ENCODE measurements at places on chromosomes 11 and 22.

DNA sequence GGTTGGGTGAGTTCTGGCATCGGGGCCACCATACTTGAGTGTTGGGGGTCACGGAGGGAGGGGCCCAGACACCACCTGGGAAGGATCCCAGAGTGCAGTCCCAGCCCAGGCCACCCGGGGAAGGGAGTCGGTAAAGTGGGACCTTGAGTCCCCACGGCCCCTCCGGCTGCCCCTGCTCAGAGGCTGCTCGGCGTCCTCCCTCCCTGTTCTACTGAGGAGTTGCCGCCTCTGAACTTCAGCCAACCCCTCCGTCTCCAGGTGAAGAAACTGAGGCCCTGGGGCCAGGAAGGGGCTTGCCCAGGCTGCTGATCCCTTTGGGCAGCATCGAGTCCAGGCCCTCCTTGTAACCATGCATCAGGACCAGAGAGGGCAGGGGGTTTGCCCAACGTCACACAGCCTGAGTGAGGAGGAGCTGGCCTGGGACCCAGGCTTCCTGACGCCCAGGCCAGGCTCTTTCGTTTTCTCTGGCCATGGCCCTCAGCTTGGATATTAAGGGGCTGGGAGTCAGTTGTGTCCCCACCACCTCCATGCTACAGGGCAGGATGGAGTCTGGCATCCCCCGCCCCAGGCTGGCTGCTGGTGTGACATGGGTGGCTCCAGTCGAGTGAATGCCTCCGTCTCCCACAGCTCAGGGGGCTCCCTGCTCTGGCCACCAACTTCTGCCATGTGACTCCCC, 1.3 kb downstream of the PARVG start:
- DNase-seq: no peak

DNA sequence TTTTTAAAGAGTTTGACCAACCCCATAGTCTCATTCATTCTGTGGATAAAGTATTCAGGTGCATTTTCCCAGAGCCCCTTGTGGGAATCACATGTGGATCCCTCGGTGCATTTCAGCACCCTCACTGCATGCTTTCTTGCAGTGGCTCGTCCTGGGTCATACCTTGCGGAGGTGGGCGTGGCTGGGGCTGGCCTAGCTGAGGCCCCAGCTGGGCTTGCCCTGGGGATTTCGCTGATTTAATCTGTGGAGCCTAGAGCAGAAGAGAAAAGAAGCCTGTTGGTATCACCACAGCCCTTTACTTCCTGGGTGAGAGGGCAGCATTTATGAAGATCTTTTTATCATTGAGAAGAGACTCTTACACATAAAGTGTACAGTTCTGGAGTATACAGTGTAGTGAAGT, 53.1 kb downstream of the FBXO7 start:
- DNase-seq: no peak

DNA sequence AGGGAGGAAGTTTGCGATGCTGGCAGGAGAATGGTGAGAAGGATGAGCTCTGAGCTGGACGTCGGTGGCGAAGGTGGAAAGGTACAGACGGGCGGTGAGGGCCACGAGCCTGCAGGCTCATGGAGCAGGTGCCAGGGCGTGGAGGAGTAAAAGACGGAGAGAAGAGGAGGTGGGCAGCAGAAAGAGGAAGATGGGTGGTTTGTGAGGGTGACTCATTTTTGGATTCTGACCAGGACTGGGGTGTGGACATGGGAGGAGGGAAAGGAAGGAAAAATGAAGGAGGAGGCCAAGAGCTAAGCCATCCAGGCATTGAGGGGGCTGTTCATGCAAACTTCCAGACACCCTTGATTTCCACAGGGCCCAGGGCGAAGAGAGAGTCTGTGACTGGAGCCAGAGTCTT, 3.5 kb downstream of the ZDHHC24 start:
- DNase-seq: no peak

- DNase-seq: no peak
Observed at GRCh38 chr11:111935317-111936039, 1.7 kb upstream of the DIXDC1 start.

DNA sequence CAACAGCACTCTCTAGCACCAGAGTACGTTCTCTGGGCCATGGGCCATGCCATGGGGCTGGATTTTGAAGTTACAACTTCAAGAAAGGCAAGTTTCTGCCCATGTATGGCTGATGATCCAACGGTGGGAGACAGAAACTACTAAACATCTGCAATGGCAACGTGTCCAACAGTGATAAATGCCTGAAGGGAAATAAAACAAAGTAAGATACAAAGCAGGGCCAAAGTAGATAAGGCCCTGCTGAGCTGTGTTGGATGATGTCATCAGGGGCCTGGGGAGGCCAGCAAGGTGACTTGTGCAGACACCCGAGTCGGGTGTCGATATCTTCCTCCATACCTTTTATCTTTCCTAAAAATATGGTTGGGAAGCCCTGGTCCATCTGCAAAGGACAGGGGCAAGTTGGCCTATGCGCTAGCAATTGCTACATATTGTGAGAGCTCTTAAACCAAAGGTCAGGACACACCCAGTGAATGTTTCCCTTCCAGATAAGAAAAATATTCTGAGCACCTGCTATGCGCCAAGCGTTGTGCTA, 487.2 kb downstream of the MN1 start:
- DNase-seq: no peak

DNA sequence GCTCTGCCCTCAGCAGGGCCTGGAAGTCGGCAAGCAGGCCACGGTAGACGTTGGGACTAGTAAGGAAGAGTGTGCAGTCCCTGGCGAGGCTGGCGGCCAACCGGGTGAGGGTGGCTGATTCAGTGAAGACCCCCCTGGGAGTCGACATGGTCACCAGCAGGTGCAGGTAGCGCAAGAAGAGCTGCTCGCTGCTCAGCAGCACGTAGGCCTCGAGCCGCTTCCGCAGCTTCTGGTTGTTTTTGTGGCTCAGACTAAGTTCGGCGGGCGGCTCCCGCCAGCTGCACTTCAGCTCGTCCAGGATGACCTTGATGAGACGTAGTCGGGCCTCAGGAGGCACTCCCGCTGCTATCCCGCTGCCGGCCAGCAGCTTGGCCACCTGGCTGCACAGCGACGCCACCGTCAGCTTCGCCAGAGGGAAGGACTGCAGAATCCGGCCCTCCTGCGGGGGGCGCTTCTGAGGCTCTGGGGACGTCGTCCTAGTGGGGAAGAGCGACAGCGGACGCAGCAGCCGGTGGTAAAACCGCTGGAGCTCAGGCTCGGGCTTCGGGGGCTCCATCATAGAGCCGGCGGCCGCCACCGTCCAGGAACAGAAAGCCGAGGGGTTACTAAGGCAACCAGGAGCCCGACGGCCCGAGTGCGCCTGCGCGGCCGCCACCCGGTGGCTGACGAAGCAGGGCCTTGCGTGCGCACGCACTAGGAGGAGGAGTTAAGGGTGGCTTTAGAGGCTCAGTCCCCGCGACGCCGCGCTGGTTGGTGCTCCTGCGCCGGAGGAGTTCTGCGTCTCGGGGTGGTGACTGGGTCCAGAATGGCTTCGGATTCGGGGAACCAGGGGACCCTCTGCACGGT, at the start of the genes CCDC87 and CCS:
Gene CCDC87 (minus strand): TSS at position 607 of the 846 bp plus-strand sequence. CDS start 48 bp downstream, at position 559.
Gene CCS (plus strand): TSS at position 729 of the 846 bp plus-strand sequence. CDS start 77 bp downstream, at position 806.
- DNase-seq: peak; percentile 97

DNA sequence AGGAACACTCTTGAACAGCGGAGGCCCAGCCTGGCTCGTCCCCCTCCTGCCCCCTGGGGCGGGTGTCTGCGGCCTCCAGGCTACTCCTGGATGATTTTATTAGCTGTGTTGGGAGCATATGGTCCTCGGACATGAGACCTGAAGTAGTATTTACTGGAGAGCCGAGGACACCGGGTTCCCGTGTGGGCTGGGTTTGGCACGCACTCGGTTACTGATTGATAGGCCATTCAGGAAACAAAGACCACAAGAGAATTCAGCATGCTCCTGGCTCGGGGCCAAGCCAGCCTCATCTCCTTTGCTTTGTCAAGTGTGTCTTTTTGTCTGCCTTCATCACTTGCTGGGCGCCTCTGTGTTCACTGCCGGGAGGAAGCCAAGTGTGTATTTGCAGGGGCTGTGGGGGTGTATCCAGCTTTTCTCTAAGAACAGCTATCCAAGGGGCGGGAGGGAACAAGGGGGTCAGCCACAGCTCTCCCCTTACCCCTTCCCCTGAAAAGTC, 9.7 kb downstream of the FXYD2 start:
- DNase-seq: peak; percentile 55

GRCh38 chr11:120556797-120557196, 45.2 kb downstream of the GRIK4 start:
- DNase-seq: no peak

DNA sequence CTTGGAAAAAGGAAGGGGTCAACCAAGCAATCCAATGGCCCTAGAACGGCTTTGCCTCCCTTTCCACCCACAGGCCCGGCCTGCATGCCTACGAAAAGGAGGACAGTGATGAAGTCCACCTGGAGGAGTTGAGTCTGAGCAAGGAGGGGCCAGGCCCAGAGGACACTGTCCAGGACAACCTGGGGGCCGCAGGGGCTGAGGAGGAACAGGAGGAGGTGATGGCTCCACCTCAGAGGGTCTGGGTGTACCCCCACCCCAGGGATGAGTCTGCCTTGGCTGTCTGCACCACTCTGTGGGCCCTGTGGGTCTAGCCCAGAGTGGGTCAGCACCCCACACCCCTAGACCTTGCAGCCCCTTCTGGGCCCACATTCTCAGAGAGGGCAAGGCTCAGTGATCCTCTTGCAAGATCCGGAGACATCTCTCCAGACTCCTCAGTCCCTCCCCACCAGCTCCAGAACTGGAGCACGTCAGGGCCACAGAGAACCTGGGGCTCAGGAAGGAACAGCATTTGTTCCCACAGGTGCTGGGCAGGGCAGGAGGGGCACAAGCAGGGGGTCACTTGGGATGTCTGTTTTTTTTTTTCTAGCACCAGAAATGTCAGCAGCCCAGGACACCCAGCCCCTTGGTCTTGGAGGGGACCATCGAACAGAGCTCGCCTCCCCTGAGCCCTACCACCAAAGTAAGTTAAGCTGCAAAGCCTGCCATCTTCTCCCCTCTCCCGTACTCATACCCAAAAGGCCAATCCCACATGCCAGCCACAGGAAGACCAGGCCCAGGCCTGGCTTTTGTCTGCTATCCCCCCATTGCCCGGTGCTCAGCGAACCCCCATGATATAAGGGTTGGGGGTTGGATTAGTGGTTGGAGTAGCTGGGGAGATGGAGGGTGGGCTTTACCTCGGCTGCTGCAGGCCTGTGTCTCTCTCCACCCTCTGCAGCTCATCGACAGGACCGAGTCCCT, 8.1 kb downstream of the PRR33 start:
- DNase-seq: no peak

GRCh38 chr11:7579361-7579791, 65.6 kb downstream of the PPFIBP2 start:
- no peak for DNase-seq

DNA sequence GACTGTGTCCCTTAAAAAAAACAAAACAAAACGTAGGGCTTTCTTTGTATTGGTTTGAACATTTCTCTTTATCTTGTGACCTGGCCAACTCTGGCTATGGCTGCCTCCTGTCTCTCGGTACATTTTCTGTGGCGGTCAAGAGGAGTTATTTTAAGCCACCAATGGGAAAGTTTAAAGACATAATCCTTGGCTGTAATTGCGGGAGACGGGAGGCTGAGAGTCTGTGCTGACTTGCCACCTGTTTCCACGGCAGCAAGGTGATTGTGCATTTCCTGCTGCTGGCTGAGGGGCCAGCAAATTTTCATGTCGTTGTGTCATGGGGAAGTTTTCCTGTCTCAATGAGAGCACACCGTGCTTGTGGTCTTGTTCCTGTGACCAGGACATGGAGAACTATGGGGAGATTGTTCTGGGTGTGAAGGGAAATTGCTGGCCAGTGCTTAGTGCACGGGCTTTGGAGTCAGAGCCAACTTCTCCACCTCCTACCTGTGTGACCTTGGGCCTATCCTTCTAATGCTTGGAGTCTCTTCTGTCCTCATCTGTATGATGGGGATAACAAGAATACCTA, 11.0 kb downstream of the PTPRJ start:
- DNase-seq: no peak

DNA sequence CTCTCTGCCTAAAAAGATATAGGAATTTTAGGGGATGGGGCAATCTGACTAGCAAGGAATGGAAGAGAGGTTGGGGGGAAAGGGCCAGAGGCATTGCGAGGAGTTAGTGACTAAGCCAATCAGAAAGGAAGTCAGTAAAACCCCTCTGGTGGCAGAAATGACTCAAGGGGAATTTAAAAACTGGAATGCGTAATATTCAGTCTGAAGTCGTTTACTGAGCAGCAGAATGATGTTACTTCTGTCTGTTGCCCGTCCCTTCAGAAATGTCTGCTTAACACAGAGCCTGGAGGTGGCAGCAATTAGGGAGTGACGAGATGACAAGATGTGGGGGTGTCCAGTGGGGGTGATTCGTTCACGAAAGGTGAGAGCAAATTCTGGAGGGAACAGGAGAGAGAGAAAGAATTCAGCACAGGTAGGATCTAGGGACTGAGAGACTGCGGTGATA, 107.7 kb upstream of the CLMP start:
- DNase-seq: no peak

Data from activated T-cell treated with anti-CD3 and anti-CD28 coated beads for 4 hours (primary cell).